ENCODE measurements at places on chromosomes 16 and 17. TPM values are rescaled to one million over a fixed set of nuclear protein-coding genes. Genes with fewer than 3 reads are reported as not detected.

DNA sequence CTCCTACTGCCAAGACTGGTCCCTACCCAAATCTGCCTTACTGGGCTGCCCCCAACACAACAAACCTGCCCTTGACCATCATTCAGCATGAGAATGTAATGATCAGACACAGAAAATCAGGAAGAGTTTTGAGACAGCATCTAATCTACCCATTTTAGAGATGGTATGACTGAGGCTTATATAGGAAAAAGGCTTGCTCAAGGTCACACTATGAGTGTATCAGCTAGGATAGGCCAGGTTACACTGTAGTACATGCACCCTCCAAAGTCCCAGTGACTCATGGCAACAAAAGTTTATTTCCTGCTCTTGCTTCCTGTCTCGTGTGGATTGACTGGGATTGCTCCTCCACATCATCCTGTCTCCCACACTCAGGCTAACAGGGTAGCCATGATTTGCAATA lies 27.9 kb downstream of the NLRC5 start:
- peaks cover 9% of the 10 kb centered on the region for H3K36me3 ChIP-seq
- no peak overlapping the region for H3K27ac ChIP-seq
- no peaks in the 10 kb centered on the region for H3K27me3 ChIP-seq
- DNase-seq, result no peak

DNA sequence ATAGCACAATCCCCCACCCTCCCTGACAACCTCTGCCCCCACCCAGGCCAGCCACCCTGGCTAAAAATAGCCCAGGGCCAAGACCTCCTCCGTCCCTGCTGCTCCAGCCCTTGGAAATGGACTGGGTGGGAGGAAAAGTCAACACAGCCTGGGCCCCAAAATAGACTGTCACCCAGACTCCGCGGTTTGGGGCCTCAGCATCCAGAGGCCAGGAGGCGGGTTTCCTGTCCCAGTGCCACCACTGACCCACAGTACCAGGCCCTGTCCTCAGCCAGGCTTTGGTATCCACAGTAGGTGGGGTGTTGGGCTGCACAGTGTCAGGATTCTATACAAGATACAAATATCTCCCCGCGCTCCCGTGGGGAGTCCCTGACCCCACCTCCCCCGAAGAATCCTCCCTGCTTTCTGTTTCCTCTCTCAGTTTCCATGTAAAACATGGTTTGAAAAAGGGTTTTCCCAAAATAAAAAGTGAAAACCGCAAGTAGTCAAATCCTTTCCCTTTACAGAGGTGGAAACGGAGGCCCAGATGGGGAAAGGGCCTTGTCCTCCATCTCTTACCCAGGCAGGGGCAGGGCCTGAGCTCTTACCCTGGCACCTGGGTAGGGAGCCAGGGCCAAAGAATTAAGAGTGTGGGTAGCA lies 20.1 kb downstream of the CPNE2 start:
- H3K27me3 ChIP-seq, result no peaks in the 10 kb centered on the region
- H3K4me3 ChIP-seq, result no peak overlapping the region
- peaks cover 11% of the 10 kb centered on the region for H3K36me3 ChIP-seq

- DNase-seq, result no peak
- no peaks in the 10 kb centered on the region for H3K27me3 ChIP-seq
- no peaks in the 10 kb centered on the region for H3K36me3 ChIP-seq
- H3K4me3 ChIP-seq, result no peak overlapping the region
Measured at GRCh38 chr17:30958187-30958586, 12.7 kb upstream of the RNF135 start.

Gene TSPAN10
- polyA plus RNA-seq, result 1.2 TPM

Gene TBC1D3G
- polyA plus RNA-seq, result not detected

Gene VTN
- polyA plus RNA-seq, result 12.2 TPM

Gene TVP23C
- polyA plus RNA-seq, result 13.4 TPM

All from large intestine (tissue), 12 donors.